Osteoblast (primary cell): ENCODE measurements at places on chromosomes 1 and 21. TPM values are rescaled to one million over a fixed set of nuclear protein-coding genes. Genes with fewer than 3 reads are reported as not detected.

WARS2 gene
- total RNA-seq, result 23.9 and 24.5 TPM in 2 replicates

CASQ2 gene
- total RNA-seq, result not detected in 2 replicates

PCBP3 gene
- 1.1 and 1.2 TPM in 2 replicates for total RNA-seq

FLG2 gene
- total RNA-seq, result not detected in 2 replicates
